AG04449 (cell line): ENCODE measurements at places on chromosomes 3 and 15.

DNA sequence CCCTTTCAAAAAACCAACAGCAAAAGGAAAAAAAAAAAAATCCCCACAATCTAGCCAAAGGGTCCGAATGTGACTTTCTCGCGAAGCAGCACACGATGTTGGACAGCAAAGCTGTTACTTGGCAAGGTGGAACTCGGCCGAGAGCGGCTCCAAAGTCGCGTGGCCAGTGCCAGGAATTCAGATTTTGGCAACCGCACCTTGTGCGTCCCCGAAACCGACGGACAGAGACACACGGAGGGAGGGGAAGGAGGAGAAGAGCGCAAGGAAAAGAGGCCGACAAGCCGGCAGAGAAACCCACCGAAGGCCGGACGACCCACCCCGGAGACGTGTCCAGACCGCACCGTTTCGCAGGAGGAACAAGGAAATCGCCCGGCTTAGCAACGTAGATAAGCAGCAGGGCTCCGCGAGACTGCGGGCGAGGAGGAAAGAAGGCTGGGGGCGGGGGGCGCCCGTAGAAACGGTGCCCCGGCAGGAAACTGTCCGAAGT lies 517.3 kb downstream of the MECOM start:
- no peak for DNase-seq

DNA sequence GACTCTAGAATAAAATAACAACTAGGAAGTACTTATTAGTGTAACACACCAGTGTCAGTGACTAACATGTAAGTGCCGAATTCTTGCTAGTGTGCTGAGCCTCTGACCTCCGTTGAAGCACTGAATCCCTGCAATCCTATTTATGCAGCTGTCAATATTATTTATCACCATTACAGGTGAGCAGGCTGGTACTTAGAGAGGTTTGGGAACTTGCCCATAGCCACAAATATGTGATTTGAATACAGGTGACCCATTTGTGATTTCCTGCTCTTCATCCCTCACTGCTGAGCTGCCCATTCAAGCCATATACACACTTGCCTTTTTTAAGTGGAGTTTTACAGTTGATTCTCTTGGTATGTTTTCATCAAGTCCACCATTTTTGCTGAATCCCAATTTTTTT lies 12.2 kb downstream of the EIF4E3 start:
- no peak for DNase-seq

DNA sequence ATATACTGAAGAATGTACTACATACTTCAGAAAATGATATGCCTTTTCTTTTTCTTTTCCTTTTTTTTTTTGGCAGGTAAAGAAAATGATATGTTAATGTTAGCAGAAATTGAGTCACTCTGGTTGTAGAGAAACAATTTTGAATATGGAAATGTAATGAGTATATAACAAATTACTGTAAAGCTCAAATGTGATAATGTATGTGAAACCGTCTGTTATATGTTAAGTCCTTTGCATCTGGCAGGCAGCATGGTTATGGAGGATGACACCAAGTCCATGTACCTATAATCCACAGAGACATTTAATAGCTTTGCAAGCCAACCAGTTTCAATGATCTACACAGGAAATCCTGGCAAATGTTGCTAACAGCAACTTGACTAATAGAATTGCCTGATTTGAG lies 58.4 kb downstream of the HACD2 start:
- no peak for DNase-seq

DNA sequence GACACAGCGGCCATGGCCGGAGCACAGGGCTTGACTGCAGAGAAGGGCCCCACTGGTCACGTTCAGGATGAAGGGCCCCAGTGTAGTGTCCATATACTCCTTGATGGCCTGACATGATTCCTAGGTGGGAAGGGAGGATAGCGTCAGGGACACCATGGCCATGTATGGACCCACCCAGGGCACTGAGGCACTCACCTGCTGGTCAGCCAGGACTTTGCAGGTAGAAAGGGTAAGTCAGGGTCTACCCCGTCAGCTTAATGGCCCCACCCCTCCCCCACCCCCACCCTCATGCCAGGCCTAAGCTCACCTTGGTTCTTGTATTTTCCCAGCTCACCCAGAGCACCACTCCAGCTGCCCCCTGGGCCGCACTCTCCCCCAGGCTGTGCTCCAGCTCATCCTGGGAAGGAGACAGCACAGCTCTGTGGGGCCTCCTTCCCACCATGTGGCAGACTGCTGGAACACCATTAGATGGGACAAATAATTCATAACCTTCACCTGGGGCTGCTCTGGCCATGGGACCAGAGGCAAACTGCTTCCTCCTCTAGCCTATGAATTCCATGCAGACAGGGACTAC lies 1.6 kb upstream of the HYAL3 start:
- DNase-seq = no peak

- no peak for DNase-seq
Observed at GRCh38 chr3:195768414-195768813, 43.3 kb downstream of the MUC4 start.

- no peak for DNase-seq
Observed at GRCh38 chr3:166498446-166498845, 661.2 kb upstream of the BCHE start.

DNA sequence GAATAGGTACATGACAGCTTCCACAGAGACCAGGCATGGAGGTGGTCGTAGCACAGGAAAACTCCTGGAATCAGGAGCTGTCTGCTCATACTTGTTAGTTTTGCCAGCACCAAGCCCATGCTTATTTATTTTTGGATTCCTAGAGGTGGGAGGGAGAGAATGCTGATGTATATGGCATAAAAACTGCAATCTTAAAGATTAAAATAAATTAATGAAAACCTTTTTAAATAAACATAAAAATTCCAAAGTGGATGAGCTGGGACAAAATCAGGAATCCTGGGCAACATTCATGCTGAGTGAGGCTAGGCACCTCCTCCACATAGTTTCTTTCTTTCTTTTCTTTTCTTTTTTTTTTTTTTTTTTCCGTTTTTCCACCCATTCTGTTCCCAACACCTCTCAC lies 14.3 kb upstream of the BCL6 start:
- no peak for DNase-seq

- no peak for DNase-seq
Observed at GRCh38 chr3:46892285-46893145, 15.0 kb downstream of the PTH1R start.

DNA sequence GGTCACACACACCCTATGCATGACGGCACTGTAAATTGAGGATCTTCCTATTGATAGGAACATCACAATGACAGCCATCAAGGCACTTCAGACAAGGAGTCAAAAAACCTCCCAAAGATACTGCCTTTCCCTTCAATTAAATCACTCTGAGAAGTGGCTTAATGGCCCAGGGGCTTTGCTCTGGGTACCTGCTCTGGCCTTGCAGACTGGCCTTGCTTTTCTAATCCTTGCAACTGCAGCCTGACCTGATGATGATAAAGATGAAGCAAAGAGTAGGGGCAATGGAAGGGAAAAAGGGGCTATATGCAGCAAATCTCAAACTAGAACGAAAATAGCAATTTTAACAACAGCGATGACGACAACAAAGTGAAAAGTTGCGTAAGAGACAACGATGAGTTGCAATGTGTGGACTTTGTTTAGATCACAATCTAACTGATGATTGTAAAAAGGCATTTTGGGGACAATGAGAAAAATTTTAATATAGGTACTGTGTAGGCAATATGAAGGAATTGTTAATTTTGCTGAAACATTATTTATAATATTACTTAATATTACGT lies 14.6 kb downstream of the ADAMTS9 start:
- DNase-seq = no peak

DNA sequence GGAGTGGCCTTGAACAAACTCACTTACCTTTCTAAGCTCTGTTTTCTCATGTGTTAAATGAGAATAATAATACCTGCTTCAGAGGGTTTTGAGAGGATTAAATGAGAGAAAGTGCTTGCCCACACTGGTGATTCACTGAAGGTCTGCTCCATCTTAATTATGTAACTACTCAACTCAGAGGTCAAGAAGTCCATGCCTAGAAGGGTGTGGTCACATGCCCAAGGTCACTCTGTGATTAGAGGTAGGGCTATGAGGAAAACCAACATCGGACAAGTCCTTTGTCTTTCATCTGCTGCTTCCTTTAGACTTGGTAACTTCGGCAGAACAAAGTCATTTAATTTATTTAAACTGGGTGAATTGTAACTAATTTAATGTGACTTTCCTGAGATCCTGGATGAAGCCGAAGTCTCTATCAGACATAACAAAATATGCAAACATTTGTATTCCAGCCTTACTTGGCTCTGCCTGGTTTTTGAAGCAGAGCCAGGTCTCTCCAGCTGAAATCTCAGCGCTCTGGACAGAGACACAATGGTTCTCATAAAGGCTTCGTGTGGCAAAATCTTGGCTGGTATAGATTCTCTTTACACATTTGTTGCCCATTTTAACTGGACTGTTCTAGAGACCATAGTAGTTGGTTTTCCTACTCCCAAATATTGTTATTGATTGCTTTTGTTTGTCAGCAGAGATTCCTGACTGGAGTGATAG lies 3.0 kb downstream of the CHRNA7 start:
- DNase-seq = no peak

GRCh38 chr3:16404349-16404895 lies 109.1 kb downstream of the RFTN1 start:
- no peak for DNase-seq

GRCh38 chr3:146164971-146165769 lies 4.2 kb upstream of the PLOD2 start:
- no peak for DNase-seq

DNA sequence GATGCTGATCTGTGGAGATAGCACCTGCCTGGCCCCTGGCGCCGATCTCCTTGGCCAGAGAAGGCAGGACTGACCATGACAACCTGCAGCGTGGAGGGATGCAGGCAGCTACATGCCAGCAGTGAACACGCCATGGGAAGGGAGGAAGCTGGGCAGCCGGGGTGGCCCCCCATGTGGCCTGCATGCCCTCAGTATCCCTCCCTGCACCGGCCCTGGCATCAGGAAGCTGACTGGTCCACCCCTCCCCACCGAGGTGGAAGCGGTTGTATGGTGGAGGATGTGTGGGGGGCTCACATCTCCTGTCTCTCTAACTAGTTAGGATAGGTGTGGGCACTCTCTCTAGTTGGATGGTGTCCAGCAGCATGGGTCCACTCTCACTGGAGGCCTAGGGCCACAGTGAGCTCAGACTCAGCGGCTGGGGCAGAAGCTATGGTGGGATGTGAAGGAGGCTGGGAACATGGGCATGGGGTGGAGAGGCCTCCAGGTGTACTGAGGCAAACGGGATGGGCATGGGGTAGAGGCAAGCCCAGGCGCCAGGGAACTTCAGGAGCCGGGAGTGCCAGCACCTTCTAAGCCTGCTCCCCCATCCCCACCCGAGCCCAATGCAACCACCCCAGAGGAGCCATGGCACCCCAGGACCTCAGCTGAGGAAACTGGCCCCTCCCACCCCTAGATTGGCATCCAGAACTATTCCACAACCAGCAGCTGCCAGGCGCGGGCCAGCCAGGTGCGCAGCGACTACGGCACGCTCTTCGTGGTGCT lies 1.8 kb upstream of the ABTB1 start:
- no peak for DNase-seq

DNA sequence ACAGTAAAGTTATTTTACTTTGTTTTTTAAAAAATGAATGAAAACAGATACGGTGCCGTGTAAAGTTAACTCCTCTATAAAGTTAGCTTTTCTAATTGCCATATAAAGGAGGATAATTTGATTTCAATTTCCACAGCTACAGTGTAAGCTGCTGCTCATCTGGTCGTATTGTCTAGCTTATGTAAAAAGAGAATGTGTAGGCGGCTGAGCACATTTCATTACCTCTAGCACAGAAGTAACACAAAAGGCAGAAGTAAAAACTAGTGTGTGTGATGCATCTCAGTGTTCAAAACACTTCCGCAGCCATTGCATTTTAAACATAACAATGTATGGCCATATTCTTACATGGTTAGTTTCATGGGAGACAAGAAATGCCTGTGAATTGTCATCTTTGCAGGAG lies 105.0 kb upstream of the P2RY1 start:
- DNase-seq = no peak

GRCh38 chr3:96294143-96294542 lies 520.3 kb upstream of the EPHA6 start:
- DNase-seq = no peak

DNA sequence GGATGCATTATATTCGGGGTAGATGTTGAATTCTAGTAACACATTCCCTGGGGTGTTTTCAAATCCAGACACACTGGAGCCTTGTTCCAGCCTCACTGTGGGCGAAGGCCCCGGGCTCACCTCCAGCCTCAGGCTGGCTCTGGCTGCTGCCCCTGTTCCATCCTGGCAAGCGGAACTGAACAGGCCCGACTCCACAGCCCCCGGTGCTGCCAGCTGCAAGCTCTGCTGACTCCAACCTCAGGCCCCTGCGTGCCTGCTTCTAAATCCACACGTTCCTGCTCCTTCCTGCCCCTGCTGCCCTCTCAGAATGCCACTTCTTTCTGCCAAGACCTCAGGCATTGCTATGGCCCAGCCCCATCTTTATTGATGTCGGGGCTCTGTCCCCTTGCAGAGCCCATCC lies 90.6 kb downstream of the LIPC start:
- DNase-seq = no peak

- no peak for DNase-seq
Observed at GRCh38 chr15:69722924-69723323, 270.3 kb downstream of the RPLP1 start.

DNA sequence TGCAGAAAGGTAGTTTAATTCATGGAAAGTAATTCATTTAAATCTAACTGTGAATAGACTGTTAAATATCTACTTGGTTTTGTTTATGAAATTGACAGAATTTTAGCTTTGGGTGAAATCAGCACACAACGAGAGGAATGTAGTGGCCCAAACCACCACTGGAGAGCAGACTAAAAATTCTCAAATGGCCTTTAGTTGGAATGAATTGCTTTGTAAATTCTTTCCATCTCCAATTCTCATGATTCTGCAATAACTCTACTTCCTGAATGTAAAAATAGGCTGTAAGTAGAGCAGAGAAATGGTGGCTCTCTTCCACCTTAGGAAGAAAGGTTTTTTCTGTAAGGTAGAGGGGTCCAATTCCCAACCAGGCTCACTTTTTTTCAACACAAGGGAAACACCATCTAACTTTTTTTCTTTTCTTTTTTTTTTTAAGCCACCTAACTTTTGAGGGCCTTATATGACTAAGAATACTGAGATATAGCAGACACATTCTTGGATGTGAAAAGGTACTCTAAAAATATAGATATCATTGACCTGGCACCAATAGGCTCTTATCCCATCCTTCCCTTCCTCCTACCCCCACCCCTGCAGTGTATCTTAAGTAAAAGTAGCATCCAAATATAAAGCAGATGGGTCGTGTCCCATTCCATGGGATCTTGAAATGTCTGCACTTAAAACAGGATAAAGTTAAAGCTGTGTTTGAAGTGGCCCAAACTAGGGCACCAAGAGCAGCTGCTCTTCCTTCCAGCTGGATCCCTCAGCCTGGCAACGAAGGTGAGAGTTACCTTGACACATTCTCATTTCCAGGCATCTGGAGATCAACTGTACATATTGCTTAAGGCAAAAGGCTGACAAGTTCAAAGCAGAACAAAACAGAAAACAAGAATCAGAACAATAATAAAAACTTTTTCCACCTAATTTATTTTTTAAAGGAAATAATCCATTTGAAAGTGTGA lies 194.1 kb downstream of the TPRG1 start:
- DNase-seq = no peak

- no peak for DNase-seq
Observed at GRCh38 chr3:66233033-66233432, 12.2 kb downstream of the SLC25A26 start.
